SHP77 (cell line): ENCODE measurements at places on chromosomes 7 and 10.

DNA sequence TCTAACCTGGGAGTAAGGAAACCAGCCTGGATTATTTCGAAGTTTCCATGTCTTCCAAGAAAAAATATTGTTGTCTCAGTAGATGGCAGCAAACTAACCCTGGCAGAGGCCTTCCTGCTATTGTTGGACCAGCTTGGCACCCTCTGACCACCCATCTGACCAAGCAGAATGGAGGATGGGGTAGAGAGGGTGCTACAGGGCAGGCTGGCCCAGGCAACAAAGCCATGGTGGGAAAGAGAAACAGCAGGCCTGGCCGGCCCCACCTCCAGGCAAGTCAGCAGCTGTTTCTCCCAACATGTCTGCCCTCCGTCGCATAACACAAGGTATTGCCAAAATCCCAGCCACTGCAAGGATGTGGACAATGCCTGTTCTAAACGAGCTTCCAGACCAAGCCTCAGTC lies 95.0 kb downstream of the FAM53B start:
- DNase-seq, result peak; percentile 38

- no peak for DNase-seq
Observed at GRCh38 chr10:70093335-70093944, 39.2 kb downstream of the AIFM2 start.

DNA sequence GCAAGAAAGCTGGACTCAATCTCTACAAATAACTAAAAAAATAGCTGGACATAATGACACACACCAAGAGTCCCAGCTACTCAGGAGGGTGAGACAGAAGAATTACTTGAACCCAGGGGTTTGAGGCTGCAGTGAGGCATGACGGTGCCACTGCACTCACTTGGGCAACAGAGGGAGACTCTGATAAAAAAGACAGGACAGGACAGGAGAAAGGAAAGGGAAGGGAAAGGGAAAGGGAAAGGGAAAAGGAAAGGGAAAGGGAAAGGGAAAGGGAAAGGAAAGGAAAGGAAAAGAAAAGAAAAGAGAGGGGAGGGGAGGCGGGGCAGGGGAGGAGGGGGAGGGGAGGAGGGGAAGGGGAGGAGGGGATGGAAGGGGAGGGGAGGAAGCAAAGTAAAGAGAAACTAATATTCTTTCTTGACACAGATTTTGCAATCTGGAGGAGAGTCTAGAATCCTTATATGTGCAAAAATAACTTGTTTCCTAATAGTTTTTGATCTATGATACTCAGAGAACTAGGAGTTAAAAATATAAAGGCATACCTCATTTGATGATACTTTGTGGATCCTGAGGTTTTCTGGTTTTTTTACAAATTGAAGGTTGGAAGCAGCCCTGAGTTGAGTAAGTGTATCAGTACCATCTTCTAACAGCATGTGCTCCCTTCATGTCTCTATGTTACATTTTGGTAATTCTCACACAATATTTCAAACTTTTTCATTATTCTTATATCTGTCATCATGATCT lies 8.0 kb downstream of the SAR1A start:
- DNase-seq, result no peak

GRCh38 chr10:131682271-131682962 lies 218.4 kb upstream of the PPP2R2D start:
- no peak for DNase-seq

DNA sequence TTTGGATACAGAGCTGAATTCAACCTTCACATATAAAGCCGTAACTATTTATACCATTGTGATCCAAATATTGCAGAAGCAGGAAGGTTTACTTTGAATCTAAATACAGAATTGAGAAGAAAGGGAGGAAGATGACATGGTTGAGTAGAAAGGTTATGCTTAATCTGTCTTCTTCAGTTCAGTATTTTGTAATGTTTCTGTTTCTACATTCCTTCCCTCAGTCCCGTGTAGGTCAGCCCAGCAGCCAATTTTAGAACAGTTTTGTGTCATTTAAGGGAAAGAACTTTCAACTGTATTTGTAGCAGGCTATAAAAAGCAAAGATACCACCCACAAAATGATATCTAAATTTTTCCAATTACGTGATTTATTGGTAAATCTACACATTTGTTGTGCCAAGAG lies 97.4 kb downstream of the CPED1 start:
- no peak for DNase-seq
